Hematopoietic multipotent progenitor cell treated with erythropoietin and hydrocortisone succinate and interleukin-3 and kit ligand, for 6 days (in vitro differentiated cells): ENCODE measurements at places on chromosomes 7 and 10.
A peak's percentile ranks its signal among the peaks of the same experiment; 100 is the strongest.

GRCh38 chr10:46231087-46231486 lies 55.7 kb upstream of the ANTXRL start:
- DNase-seq: no peak

- peak; percentile 5 for DNase-seq
Measured at GRCh38 chr10:59387951-59388670, 25.8 kb upstream of the FAM13C start.

DNA sequence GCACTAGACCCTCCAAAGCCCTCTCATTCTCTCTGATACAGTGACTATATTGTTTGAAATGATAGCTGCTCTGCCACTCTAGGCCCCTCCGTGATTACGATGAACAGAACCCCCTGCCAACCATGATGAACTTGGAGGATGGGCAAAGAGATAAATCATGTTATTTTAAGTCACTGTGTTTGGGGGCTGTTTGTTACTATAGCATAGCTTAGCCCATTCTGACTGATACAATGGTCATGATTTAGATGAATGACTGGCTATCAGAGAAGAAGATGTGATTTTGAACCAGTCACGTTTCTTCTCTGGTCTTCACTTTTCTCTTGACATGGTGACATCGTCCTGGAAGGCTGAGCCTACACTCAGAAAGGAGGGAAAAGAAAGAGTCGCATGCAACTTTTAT lies 95.4 kb upstream of the HABP2 start:
- no peak for DNase-seq

DNA sequence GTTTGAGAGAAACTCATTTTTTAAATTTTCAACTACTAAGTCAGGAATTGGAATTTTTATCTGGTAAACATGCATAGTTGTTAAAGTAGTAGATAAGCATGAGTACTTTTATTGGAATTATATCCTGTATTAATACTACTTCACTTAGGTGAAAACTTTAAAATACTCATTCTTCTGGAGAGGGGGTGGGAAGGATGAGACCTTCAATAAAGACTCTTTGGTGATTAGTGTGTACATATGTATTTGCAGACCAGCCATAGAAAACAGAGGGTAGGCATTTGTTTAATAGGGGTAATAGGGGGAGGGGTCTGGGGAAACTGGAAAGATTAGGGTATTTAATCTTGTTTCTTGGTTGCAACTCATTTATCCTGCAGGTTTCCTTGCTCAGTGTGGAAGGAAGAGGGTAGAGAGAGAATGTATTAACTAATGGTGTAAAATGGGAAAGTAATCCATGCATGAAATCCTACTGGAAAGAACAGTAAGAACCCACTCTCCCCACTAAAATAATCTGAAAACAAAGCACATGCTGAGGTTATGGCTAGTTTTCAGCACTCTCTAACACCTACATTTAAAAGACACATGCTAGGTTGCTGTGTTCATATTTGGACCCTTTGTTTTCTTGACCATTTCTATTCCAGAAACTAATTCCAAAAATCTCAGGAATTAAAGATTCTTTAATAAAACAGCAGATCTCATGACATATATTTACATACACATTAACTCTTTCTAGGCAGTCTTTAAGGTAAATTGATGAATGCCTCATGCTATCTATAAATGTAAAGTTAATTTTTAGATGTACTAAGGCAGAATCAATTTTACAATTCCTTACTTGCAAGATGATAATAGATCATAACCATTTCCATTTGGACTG lies 6.2 kb upstream of the IGF2BP3 start:
- DNase-seq: no peak

DNA sequence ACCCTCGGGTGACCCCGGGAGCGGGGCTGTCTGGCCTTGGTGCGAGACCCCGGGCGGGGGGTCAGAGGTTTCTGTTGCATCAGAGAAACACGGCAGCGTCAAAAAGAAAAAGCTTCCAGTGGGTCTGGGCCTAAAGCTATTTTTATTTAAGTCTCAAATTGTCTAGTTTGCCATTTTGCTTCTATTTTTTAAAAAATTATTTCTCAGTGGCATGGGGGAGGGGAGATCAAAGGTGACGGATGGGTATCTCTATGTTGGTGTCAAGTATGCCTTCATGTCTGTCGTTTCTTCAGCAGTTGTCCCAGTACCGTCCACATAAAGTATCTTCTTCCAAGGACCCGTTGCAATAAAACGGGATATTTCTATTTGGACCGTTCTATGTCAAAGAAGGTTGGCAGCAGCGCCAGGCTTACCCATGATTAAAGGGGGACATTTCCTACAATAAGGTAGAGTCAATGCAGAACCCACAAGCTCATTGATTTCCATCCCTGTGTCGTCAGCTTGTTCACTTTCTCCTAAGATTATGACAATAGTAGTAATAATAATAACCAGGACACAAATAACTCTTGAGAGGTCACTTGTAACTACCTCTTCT lies 26.0 kb upstream of the VAX1 start:
- DNase-seq: no peak

- DNase-seq: no peak
Measured at GRCh38 chr7:159188011-159188410, 43.3 kb upstream of the VIPR2 start.

DNA sequence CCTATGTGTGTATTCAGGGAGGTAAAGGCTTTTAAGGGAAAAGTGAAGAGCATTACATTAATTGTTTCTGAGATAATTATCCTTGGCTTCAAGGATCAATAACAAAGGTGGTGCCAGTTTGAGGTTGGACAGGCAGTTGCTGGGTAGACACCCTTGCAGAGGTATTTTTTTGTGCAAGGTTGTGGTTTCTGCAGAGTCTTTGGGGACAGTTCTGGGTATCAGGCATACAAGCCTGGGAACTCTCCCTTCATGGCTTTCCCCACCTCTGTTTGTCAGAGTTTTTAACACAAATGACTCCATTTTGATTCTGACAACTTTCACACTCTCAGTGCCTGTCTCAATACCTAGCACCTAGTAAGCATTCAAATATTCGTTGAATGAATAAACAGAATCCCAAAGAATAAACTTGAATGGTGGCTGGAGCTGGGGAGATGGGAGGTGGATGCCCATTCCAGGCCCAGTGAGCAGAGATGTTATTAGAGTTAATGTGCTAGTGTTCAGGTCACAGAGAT lies 7.4 kb upstream of the OSBPL3 start:
- no peak for DNase-seq

- no peak for DNase-seq
Measured at GRCh38 chr7:90817151-90817550, 221.0 kb downstream of the CDK14 start.

GRCh38 chr7:158299607-158300006 lies 288.0 kb downstream of the PTPRN2 start:
- DNase-seq: no peak

DNA sequence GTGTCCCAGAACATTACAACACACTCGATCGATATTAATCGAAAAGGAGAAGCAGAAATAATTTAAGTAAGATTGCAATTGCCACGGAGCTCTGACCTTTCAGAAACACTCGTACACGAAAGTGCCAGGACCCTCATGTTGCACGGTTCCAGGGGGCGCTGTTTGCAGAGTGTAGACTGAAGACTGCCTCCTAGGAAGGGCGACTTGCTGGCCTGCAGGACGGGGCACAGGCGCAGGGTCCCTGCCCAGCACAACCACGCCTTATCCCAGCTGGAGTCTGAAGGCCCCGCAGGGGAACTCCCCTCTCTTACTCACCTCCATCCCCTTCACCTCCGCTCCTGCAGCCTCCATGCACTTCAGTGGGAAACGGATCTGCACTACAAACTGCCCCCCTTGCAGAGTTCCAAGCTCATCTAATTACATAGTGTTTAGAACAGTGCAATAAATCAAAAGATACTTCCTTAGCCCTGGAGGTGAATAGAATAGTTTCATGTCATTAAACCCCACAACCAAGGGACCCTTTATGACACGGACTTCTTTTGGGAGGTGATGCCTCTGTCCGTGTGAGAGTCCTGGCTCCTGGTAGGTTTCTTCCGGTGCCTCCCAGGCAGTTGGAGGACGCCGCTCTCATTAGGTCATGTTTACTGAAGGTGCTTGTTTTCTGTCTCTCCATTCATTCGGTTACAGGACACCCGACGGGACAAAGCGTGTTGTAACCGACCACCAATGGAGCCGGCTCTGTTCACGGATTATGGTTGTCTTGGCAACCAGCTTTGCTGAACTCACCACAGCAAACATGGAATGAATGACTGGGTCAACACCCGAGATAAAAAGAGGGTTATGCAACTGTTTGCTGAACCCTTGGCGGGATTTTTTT lies 262.2 kb downstream of the BAMBI start:
- DNase-seq: peak; percentile 3

- DNase-seq: peak; percentile 89
Measured at GRCh38 chr7:116809636-116810266, 52.6 kb upstream of the CAPZA2 start.

GRCh38 chr10:88896994-88897853 lies 17.2 kb downstream of the STAMBPL1 start:
- peak; percentile 36 for DNase-seq

GRCh38 chr7:141012696-141013344 lies 1.9 kb downstream of the MRPS33 start:
- DNase-seq: no peak

DNA sequence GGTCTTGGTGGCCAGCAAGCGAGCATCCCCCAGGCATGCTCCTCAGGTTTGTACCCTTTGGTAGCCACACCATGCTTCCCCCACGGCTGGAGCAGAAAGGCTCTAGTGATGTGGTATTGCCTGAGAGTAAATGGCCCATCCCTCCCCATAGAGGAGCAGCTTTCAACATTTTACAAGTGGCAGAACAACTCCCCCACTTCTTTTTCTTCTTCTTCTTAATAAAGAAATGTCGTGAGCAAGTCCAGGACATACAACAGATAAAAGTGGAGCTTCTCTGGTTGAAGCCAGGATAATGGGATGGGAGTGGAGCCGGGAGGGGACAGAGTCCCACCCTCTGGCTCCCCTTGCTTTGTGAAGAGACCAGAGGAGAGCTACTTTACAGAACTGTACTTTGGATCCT lies 131.5 kb downstream of the ANLN start:
- no peak for DNase-seq

DNA sequence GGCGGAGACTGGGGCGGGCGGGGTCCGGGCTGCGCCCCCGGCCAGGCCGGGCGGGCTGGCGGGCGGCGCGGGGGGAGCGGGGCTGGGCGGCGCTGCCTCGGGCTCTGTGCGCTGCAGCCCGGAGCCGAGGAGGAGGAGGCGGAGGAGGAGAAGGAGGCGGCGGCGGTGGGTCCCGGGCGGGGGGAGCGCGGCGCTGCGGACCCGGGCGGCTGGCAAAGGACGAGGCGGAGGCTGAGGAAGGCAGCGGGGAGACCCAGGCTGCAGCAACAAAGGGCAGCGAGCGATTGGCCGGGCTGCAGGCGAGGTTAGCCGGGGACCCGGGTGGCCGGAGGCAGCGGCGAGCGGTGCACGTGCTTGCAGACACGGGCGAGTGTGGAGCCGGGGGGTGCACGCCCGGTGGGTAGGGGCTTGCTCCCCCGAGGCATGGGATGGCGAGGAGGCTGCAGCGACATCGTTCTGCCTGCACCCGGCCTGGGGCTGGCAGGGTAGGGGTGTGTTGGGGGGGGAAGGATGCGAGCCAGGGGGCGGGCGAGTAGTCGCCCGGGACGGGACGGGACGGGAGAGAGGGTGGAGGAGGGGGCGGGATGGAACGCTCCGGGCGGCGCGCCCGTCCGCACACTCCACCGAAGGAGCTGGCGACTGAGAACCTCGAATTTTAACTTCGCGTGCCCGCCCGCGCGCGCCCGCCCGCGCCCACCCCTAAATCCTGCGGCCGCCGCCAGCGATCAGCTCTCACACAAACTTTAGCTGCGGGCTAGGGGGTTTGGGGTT lies 844 bp upstream of the KAT6B start:
- peak; percentile 47 for DNase-seq

DNA sequence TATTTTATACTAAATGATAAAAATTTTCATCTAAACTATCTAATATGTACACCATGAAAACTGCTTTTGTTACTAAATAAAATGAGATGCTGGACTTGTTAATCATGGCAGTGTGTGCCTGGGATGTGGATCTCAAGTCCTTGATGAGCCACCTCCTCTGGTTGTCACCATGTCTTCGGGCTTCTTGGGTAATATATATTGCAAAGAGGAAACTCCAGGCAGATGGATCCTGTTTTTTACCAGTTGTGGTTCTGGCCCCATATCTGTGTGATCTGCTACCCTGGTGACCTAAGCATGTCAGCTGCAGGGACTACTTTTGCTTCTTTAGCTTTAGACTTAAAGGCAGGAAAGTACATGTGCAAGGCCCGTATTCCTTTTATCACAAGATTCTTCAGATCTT lies 46.2 kb downstream of the TMEM60 start:
- peak; percentile 85 for DNase-seq

DNA sequence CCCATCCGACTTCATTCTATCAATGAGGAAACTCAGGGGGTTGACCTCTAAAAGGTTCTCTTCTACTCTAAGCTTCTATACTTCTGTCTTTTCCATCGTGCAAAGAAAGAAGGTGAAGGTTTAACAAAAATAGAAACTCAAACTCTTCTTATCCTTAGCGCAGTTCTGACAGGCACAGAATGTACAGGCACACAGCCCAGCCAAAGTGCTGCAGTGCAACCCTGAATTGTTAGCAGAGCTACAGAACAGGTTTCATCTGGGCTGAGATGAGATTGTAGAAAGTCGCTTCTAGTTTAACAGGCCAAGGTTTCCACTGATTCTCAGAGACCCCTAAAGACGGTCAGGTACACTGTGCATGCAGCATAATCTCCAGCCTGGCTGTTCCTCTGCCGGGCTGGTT lies 79.3 kb upstream of the AFAP1L2 start:
- no peak for DNase-seq

DNA sequence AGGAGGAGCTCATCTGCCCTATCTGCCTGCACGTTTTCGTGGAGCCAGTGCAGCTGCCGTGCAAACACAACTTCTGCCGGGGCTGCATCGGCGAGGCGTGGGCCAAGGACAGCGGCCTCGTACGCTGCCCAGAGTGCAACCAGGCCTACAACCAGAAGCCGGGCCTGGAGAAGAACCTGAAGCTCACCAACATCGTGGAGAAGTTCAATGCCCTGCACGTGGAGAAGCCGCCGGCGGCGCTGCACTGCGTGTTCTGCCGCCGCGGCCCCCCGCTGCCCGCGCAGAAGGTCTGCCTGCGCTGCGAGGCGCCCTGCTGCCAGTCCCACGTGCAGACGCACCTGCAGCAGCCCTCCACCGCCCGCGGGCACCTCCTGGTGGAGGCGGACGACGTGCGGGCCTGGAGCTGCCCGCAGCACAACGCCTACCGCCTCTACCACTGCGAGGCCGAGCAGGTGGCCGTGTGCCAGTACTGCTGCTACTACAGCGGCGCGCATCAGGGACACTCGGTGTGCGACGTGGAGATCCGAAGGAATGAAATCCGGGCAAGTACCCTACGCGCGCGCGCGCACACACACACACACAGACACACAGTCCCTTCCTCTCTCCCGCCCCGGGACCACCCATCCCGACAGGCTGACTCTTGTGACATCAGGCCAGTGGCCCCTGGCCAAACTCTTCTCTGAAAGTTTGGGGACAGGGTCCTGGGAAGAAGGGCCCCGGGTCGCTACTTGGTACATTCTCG lies 538 bp downstream of the TRIM8 start:
- peak; percentile 89 for DNase-seq

DNA sequence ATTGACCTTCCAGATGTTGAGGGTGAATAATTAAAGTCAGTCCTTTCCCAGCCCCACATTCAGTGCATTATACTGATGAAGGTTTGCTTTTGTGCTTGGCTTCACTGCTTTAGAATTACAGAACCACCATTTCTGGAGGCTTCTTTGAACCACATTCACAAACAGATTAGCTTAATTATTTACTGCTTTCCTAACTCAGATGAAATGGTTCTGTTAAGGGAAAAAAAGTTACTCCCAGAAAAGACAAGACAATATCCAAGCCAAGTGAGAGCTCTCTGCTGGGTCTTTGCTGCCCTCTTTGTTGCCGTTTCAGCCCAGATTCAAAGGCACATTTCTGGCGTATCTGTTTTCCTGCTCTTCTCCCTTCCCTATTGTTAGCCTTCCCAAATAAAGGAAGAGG lies 188.9 kb downstream of the AHR start:
- no peak for DNase-seq

- DNase-seq: peak; percentile 20
Measured at GRCh38 chr7:23043441-23043840, 29.5 kb upstream of the HYCC1 start.
